ENCODE measurements at places on chromosomes 2 and 18.

- DNase-seq: no peak
Measured at GRCh38 chr2:161362568-161363166, 53.4 kb upstream of the TBR1 start.

GRCh38 chr2:40716879-40717278 lies 265.0 kb upstream of the SLC8A1 start:
- DNase-seq: peak; percentile 63

- DNase-seq: no peak
Measured at GRCh38 chr2:193240752-193241151, 1046.0 kb upstream of the TMEFF2 start.

DNA sequence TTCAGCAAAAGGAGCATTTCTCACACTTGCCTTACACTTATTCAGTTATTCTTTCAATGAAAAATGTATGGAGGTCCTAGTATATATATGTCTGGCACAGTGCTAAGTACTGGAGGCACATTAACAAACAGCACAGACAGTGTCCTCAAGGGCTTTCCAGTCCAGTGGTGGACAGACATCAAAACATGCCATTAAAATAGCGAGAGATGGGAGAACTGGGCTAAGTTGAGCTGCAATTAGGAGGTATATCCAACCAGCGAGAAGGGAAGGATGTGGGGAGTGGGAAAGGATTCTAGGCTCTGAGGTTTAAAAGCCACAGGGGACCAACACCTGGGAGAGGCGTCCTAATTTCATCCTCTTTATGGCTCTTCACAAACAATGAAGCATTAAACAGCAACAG lies 127.5 kb upstream of the TTC39C start:
- DNase-seq: no peak

- no peak for DNase-seq
Measured at GRCh38 chr18:42839408-42839807, 276.1 kb downstream of the RIT2 start.

DNA sequence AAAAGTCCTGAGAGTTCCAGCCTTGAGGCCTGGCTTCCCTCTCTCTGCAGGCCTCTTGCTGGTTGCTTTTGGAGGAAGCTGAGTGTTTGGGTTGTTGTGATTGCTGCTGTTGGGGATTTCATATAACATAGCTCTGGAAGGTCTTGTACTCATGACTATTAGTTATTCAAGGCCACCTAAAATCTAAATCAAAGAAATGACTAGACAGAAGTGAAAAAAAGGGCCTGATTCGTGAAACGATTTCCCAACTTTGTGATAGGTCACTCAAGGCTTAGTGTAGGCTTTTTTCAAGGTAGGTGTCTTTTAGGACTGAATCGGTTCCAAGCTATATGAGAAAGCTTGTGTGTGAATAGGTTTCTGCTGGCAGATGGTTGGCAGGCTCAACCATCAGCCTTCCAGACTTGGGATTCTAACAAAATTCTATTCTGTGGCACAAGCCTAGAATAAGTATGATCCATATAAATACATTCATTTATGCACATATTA lies 164.4 kb downstream of the FMNL2 start:
- DNase-seq: no peak

DNA sequence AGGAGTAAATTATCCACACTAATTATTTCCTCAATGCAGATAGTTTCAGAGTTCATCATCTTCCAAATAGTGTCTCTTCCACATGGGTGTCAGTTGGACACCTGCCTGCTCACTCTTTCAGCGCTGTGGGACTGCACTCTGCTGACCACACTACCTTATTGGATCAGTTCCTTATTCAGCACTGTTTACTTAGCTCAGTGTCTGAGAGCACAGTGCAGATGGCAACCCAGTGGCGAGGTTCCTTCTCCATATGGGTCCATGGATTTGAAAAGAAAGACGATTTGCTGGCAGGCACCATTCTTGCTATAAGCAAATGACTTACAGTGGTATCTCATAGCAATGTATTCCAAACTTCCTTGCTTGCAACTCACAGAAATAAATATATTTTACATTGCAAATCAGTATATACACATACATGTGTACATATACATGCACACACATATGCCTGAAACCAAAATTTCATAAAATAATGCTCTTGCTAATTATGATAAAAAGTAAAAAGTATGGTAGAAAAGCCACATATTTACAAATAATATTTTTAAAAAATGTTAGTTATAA lies 354.8 kb downstream of the INSIG2 start:
- no peak for DNase-seq

- no peak for DNase-seq
Measured at GRCh38 chr2:218307415-218308090, 15.2 kb upstream of the TMBIM1 start.

DNA sequence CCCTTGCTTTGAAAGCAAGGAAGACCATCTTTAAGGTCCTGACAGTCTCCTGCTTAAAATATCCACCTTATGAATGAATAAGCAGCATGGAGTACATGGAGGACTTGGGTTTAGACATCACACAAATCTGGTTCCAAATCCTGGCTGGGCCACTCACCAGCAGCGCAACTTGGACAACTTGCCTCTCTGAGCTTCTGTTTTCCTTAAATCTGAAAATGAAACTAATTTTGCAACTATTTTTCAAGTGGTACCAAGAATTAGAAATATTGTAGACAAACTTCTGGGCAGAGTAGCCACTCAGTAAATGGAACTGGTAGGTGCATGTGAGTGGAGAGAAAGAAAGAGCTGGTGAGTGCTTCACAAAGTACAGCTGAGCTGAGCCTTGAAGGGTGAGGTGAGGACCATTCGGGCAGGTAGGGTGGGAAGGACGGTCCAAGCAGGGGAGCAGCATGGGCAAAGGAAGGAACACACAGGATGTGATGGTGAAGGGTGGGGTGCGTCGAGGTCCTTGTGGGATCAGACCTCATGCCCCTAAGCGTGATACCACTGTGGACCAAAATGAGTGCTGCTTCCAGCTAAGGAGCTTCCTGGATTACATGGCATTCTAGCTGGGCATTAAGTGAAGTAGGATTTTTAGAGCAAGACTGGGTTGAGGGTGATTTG lies 14.4 kb upstream of the TET3 start:
- no peak for DNase-seq

DNA sequence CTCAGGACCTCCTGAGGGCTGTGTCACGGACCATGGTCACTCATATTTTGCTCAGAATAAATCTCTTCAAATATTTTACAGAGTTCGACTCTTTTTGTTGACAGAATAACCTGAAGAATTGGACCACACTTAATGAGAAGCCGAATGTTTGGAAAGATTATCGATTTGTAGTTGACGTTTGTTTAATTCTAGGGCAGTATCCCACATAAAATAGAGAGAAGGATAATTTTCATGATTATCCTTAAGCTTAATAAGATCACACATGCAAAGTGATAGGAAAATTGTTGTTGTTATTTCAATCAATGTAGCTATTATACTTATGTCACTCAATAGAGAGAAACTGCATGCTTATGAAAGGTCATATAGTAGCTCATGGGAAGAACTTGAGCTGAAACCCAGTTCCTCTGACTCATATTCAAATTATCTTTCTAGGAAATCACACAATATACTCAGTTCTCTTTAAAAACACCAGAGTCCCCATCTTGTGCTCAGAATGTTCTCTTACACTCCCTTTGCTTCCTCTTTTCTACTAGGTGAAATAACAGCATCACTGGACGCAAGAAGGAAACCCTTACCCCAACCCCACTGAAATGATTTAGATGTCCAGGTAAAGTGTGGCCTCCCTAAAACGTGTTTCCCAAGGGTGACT lies 982.1 kb downstream of the TSN start:
- no peak for DNase-seq

DNA sequence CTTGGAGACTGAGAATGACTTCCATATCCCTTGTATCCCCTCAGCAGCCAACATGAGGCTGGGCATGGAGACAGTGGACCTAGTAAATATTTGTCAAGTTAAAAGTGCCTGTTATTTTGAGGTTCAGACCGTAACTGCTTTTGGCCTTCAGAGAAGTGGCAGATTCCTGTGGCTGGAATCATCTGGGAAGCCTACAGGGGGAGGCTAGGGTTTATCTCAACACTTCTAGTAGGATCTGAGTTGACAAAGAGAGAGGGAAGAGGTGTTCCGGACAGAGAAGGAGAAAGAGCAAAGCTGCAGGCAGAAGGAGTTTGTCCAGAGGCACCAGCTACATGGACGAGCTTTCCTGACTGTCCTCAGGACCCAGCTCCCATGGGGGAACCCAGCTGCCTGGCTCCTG lies 27.0 kb downstream of the SLC14A2 start:
- DNase-seq: no peak

- no peak for DNase-seq
Measured at GRCh38 chr2:188766471-188766856, 207.7 kb upstream of the COL3A1 start.

- no peak for DNase-seq
Measured at GRCh38 chr2:119174216-119174992, 15.9 kb upstream of the C1QL2 start.

DNA sequence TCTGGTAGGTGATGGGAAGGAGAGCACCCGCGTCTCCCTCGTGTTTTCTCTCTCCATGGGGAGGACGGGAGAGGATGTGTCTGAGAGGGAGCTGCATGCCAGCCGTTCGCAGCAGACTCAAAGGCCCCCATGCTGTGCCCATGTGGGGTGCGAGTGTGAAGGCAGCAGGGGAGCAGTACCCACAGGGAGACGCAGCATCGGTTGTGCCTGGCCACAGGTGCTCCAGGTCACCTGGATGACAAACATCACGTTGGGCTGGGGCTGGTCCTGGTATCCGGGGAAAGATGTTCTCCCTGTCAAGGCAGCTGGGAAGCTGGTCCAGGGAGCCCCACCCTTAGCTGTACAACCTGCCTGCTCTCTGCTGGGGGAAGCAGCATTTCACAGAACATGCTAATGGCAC lies 119.5 kb upstream of the SALL3 start:
- DNase-seq: no peak

- DNase-seq: no peak
Measured at GRCh38 chr18:79554945-79555645, 124.5 kb upstream of the CTDP1 start.

- no peak for DNase-seq
Measured at GRCh38 chr2:128091726-128092080, 703 bp downstream of the UGGT1 start.

DNA sequence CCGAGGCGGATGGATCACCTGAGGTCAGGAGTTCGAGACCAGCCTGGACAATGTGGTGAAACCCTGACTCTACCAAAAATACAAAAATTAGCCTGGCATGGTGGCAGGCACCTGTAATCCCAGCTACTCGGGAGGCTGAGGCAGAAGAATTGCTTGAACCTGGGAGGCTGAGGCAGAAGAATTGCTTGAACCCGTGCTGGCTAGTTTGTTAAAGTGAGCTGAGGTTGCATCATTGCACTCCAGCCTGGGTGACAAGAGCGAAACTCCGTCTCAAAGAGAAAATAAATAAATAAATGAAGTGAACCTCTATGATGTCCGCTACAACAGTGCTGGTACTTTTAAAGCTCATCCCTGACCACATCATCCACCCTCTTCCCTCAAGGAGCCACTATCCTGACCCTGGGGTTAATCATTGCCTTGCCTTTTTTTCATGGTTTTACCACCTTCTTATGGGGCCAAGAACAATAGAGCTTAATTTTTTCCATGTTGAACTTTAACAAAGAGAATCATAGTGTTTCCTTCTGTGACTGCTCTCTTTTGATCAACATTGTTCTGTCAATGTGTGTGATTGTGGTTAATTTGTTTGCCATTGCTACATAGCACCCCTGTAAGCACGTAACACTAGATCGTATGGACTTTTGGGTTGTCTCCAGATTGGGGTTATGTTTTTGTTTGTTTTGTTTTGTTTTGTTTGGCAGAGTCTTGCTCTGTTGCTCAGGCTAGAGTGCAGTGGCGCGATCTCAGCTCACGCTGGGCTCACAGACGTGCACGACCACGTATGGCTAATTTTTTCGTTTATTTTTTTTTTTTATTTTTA lies 17.1 kb upstream of the ATRAID start:
- DNase-seq: no peak

- no peak for DNase-seq
Measured at GRCh38 chr2:164275659-164276058, 345.6 kb downstream of the GRB14 start.

- no peak for DNase-seq
Measured at GRCh38 chr2:214830794-214831346, 21.4 kb upstream of the BARD1 start.

- DNase-seq: no peak
Measured at GRCh38 chr2:96549967-96550786, 13.6 kb downstream of the ARID5A start.

DNA sequence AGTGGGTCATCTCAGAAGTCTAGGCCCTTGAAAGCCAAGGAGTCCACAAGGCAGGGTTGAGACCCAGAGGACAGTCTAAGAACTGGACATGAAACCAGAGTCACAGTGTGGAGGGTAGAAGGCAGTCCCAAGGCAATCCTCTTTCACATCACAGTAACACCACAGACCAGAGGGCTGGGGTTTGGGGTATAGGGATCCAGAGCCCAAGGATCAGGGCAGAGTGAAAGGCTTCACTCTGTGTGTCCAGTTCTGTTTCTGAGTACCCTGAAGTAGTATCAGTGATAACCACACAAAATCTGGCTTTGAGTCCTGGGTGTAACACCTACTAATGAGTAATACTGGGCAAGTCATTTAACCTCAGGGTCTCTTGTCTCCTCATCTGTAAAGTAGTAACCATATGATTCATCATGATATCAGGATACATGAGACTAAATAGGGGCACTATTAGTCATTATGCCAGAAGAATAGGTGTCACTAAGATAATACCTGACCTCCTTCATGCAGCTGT lies 91.0 kb downstream of the ICA1L start:
- DNase-seq: peak; percentile 75

DNA sequence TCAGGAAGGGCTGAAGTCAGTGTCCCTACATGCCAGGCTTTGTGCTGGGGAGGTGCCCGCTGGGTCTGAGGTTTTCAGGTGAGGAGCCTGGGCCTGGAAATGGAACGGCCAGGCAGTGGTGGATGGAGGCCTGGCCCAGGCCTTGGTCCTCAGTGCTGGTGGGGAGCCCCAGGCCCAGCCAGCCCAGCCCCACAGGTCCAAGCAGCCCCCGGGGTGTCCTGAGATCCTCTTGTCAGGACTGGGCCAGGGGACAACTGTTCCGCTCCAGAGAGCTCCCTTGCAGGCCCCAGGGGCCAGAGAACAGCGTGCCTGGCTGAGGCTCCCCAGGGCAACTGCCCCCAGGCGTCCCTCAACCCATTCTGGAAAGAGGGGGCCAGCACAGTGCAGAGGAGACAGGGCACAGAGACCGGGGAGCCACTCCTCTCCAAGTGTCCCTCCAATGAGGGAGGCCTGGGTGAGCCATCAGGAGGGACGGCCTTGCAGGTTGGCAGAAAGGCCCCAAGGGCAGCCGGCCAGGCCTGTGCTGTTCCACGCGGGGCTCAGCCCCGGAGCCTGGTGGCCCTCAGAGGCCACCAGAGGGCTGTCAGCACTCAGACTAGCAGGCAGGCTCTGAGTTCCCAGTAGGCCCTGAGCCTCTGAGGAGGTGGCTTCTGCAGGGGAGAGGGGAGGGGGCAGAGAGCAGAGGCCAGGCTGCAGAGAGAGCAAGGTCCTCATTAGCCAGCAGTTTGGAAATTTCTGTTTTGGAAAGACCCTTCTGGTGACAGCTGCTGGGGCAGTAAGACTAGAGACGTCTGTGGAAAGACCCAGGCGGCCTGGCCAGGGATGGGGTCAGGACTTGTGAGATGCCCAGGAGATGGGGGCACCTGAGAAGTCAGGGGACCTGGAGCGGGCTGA lies 29.4 kb upstream of the SNED1 start:
- DNase-seq: no peak

GRCh38 chr2:168348076-168348475 lies 100.7 kb upstream of the STK39 start:
- DNase-seq: no peak

- no peak for DNase-seq
Measured at GRCh38 chr2:222436040-222436413, 11.7 kb downstream of the SGPP2 start.

GRCh38 chr18:9659499-9660375 lies 45.4 kb upstream of the PPP4R1 start:
- no peak for DNase-seq

Data from keratinocyte (primary cell).